Dermis blood vessel endothelial cell (primary cell): ENCODE measurements at places on chromosomes 12 and 14. TPM values are rescaled to one million over a fixed set of nuclear protein-coding genes. Genes with fewer than 3 reads are reported as not detected.

Gene SSPN
- 0.34 and 0.47 TPM in 2 replicates for total RNA-seq

Gene OR4K17
- total RNA-seq: not detected in 2 replicates

Gene DHRS4
- total RNA-seq: 36.4 and 42.9 TPM in 2 replicates

Gene ZNF84
- 20.5 and 31.0 TPM in 2 replicates for total RNA-seq

Gene C12orf50
- total RNA-seq: not detected in 2 replicates

Gene LALBA
- not detected in 2 replicates for total RNA-seq

Gene ST8SIA1
- 0.14 and 0.17 TPM in 2 replicates for total RNA-seq

Gene IFT81
- total RNA-seq: 8.2 and 10.2 TPM in 2 replicates

Gene ASPG
- under 0.01 TPM in 1 of 2 replicates, not detected in the other for total RNA-seq

Gene SYT1
- 9.4 and 9.7 TPM in 2 replicates for total RNA-seq

Gene SVOP
- total RNA-seq: not detected in 2 replicates

Gene OR6C2
- total RNA-seq: not detected in 2 replicates

Gene CD4
- total RNA-seq: not detected in 2 replicates

Gene TAS2R30
- total RNA-seq: 3.9 and 6.8 TPM in 2 replicates

Gene FLRT2
- total RNA-seq: 213 and 216 TPM in 2 replicates

Gene IFI27
- 75.5 and 375 TPM in 2 replicates for total RNA-seq

Gene PSMB11
- total RNA-seq: not detected in 2 replicates

- DNase-seq: no peak
Measured at GRCh38 chr12:78928200-78929074, 63.9 kb downstream of the SYT1 start.

- DNase-seq: no peak
Measured at GRCh38 chr12:2413301-2413700, 360.5 kb downstream of the CACNA1C start.

DNA sequence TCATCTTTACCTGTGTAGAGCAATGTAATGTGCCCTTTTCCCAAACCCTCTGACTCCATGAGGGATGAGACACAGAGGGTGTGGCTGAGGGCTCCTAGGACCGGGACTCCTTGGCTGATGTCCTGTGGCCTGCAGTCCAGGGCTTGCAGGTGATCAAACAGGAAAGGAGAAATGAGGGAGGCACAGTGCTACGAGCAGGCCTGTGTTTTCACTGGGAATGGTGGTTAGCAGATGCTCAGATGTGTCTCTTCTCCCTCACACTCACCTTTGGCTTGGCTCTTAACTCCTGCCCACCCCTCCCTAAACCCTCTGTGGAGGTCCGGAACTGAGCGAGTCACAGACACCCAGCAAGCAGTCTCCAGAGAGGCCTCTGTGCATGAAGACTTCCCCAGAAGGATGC, 254.4 kb downstream of the DAD1 start:
- DNase-seq: no peak

- DNase-seq: peak; percentile 77
Measured at GRCh38 chr12:109888179-109889020, 8.1 kb upstream of the GLTP start.

DNA sequence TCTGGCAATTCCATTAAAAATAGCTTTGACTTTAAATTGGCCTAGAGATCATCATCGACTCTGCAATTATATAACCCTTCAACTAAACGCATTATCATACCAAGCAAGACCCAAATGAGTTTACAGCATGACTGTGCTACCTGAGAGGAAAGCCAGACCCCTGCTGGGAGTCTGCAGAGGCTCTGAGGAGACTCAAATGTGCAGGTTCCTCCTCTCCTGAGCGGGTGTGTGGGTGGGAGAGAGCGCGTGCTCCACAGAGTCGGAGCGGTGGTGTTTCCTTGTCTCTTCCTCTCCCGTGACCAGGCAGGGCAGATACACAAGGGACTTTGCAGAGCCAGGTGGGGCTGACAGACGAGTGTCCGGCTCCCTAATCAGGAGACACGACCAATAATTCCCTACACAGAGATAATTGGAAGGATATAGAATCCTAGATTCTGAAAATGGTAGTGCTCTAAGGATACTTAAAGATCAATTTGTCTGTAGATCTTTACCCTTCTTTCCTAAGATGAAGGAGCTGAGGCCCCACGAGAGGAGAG, 74.1 kb downstream of the SLC8A3 start:
- DNase-seq: no peak

DNA sequence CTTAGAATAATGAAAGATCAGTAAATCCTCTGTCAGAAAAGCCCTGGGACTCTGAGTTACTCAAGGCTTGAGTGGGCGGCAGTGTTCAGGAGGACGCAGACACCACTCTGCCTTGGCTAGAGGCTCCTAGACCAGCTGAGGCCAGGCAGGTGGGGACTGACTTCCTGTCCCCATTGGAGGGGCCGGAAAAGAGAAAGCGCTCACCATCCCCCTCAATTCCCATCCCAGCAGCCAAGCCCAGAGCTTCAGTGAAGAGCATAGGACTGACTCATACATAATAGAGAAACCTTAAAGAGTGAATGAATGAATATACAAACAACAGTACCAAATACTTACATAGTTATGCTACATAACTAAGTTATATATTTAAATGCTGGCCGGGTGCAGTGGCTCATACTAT, 62.0 kb downstream of the PLEKHG7 start:
- peak; percentile 59 for DNase-seq

DNA sequence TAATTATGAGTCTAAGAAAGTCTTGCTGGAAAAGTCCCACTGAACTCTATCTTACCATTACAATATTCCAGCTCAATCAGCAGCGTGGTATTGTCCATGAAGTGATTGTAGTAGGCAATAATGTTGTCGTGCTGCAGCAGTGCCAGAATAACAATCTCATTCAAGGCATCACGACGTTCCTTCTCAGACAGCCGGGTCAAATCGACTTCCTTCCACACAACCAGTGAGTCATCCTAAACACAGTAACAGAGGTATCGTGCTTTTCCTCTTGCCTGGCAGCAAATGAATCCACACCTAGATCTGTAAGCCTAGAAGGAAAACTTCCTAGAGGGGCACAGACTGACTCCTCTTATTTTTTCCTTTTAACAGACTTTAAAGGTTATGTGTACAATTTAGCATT, 2.9 kb downstream of the NEK9 start:
- peak; percentile 99 for DNase-seq

DNA sequence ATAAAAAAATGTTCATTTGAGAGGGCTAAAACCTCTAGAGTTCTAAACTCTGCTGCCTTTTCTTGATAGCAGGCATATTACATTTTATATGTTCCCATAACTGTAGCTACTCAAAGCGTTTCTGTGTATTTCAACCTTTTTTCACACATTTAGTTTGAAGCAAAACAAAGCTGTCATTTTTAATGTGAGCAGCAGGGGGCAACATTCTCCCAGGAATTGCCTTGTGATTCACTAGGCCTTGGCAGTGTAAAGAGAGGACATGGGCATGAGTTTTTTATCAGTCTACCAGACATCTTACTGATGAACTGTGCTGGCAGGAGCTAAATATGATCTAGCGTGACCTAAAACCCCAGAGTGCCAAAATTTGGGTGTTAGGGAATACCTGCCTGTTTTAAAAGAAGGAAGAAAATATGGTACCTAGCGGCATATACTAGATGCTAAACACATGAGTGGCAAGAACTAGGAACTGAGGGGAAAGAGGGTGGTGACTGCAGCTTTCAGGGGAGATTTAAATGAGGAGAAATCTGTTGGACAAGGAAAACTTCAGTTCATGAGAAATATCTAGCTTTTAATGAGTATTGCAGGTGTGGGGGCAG, 65.3 kb downstream of the IFT43 start:
- DNase-seq: peak; percentile 79

DNA sequence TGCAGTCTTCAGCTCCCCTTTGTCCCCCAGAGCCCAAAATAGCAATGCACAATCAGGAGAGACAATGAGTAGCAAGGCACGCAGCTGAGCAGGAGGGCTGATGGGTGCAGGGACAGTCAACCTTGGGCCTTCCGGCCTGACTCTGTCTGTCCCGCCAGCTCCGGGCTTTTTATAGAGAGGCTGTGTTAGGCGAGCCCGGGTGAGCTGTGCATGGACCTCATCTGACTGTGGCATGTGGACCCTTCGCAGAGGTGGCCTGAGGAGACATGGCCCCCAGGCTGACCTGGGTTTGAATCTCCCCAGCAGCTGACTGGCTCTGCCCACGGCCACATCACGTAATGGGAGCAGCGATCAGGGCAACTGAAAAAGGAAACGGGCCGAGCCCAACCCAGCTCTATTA, 177.9 kb downstream of the TSPAN9 start:
- DNase-seq: no peak

- no peak for DNase-seq
Measured at GRCh38 chr14:90812109-90812508, 4.1 kb downstream of the TTC7B start.

DNA sequence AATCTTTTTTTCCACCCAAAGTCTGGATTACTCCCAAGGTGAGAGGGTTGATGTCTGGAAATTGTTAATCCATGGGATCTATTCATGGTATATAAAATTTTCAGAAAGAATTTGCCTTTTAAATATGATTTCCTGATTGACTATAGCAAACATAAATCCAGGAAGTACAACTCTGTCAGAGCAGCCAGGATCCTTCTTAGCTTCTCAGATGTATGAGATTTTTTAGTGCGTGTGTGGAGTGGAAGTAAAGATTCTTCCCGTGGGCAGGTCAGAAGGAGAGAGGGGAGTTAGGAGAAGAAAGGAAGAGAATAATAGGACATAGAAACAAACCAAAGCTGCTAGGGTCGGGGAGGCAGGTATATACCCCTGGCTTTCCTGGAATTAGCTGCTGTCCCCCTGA, 159.3 kb downstream of the FBXL14 start:
- DNase-seq: peak; percentile 3

DNA sequence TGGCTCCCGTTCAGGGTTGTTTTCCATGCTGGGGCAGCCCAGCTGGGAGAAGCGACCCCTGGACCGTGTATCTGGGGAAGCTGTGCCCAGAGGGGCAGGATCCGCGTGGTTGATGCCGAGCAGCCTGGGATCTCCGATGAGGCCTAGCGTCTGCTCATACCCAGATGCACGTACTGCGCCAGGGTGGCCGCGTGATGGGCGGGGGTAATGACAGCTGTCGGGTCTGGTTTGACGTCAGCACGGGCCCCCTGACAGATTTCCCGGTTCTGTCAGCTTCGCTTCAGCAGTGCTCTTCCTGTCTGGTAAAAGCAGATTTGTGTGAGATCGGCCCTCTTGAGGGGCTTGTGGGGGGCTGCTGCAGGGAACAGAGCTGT, 147.3 kb downstream of the TSPAN9 start:
- DNase-seq: no peak

DNA sequence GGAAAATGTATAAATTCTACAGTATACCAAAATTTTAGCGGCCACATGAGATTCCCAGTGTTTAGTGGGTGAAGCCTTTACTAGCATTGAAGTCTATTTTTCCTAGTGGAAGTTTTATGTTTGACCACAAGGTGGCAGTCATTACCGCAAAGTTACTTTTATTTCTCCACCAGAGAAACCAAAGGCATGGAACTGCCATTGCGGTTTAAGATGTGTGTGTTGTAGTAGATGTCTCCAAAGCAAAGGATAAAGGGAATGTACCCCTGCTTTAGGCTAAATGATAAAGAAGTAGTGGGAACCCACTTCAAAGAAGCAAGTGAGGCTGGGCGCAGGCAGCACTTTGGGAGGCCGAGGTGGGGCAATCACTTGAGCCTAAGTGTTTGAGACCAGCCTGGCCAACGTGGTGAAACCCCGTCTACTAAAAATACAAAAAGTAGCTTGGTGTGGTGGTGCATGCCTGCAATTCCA, 140.5 kb downstream of the PRKCH start:
- peak; percentile 82 for DNase-seq

DNA sequence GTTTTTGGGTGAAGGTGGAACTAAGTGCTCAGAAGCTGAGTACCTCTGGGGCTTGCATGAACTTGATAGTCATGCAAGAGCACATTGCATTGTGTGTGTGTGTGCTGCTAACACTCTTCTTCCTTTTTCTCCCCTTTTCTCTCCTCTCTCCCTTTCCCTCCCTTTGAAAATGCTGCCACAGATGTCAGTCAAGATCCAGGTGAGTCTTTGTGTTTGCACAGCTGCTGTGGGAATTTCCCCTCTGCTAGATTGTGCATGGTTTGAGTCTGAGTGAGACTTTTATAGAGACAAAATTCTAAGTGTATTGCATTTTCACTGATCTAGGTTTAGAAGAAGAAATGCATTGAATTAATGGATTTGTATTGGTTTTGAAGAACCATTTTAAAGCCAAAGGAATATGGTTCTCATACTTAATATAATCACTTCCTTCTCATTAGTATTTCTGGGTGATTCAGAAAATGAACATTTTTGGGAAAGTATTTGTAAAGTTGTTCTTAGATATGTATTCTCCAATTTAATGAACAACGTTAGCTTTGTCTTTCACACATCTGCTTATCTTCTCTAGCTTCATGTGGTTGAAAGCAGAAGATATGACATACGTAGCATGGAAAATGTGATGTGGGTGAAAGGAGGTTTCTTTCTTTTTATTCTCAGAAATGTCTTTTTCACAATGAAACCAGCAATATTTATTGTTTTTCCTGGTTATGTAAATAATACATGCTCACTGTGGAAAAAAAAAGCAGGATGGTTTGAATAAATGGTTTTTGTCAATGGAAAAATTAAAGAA, 108.5 kb downstream of the NRXN3 start:
- DNase-seq: no peak

DNA sequence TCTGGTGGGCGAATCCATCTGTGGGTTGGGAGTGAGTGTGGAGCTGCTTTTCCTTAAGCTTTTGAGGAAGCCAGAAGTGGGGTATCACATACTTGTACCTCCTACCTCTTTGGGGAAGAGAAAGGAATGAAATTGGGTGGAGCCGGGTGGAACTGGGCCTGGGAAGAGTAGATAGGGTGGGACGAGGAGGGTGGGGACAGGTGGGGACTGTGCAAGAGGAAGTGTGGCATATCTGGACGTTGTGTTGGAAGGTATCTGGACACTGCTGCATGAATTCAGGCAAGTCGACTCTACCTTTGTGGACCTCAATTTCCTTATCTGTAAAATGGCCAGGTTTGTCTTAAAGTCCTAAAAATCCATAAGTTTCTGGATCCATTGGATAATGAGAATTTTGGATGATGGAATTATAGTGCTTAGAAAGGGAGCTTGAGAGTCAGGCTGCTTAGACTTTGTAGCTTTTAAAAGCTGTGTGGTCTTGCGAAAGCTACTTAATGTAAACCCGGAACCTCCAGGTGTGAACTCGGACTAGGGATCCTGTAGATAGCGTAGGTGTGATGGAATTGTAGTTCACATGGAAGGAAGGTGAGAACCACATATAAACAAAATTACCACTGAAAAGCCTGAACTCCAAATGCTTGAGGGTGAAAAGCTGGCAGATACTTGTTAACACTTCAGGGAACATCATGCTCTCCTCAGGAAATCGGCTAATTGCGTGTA, 2.1 kb downstream of the VRTN start:
- DNase-seq: no peak

- no peak for DNase-seq
Measured at GRCh38 chr12:117853600-117853999, 115.2 kb downstream of the KSR2 start.

DNA sequence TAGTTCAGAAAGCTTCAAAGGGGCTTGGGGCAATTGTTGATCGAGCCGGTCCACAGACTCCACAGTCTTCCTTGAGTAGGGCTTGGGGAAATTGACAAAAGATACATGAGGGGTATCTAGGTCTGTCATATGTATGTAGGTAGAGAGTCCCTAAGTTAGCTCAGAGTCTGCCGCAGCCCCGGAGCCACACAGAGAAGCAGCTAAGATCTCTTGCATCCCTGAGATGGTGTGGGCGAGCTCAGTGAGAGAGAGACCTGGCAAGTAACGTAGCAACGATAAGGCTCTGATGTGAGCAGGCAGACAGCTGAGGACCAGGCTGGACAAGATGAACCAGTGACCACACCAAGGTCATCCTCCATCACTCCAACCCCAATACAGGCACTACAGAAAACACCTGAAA, 297.6 kb downstream of the TMEM132D start:
- DNase-seq: no peak

GRCh38 chr14:89728964-89729363, 225.6 kb downstream of the EFCAB11 start:
- no peak for DNase-seq

- no peak for DNase-seq
Measured at GRCh38 chr14:45140661-45141187, 5.0 kb downstream of the FANCM start.
